ENCODE measurements at places on chromosomes 16 and 17.

DNA sequence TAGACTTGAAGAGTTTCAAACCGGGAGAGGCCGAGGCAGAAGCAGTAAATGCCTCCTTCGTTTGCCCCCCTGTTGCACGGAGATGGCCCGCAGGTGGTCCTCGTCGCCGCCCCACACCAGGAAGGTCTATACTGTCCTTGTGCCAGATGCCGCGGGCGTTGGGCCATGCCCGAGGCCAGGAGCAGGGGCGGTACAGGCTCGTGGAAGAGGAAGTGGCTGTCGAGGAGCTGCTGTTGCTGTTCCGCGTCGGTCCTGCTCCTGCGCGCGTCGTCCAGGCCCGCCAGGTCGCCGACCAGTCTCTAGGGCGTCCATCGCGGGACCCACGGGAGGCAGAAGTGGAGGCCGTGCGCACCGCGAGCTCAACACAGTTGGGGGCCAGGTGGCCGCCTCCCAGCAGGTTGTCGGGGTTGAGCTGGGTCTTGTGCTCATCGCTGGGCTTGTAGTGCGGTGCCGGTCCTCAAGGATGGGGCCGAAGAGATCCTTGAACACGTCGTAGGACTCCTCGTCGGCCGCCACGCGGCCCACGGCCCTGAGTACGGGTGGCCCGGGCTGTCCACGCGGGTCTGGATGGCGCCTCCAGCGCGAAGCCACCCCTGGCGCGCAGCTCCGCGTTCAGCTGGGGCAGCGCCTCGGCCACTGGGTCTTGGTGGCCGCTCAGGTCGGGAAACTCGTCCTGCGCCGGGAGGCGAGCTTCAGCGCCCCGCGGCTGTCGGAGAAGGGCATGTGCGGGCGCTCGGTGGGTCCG lies 13.1 kb upstream of the C16orf87 start:
- no peak for DNase-seq

- no peak for DNase-seq
These were observed 7.5 kb downstream of the MYH3 start for GRCh38 chr17:10649602-10650001.

- no peak for DNase-seq
These were observed 5.0 kb upstream of the NPRL3 start for GRCh38 chr16:143456-143855.

GRCh38 chr16:46916980-46917379 lies 32.8 kb downstream of the GPT2 start:
- DNase-seq, result no peak

DNA sequence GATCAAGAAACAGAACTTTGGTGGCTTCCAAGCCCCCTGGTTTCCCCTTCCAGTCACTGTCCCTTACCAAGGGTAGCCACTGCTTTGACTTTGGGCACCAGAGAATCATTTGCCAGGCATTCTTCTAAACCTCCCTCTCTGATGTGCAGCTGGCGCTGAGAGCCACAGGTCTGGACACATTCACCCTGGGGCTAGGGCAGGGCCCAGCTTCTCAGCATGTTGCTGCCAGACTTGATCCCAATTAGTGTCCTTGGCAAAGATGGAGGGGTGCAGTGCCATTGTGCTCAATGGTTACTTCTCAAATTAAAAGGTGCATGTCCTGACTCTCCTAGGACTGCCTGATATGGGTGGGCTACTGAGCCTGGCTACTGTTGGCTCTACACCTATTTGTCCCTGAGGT lies 7.6 kb upstream of the SLC47A2 start:
- DNase-seq, result no peak

DNA sequence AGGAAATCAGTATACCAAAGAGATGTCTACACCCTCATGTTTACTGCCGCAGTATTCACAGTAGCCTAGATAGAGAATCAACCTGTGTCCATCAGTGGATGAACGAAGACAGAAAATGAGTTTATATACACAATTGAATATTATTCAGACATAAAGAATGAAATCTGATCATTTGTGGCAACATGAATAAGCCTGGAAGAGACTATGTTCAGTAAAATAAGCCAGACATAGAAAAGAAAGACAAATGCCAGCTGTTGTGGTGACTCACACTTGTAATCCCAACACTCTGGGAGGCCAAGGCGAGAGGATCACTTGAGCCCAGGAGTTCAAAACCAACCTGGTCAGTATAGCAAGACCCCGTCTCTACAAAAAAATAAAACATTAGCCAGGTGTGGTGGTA lies 16.1 kb downstream of the NUDT16L1 start:
- no peak for DNase-seq

DNA sequence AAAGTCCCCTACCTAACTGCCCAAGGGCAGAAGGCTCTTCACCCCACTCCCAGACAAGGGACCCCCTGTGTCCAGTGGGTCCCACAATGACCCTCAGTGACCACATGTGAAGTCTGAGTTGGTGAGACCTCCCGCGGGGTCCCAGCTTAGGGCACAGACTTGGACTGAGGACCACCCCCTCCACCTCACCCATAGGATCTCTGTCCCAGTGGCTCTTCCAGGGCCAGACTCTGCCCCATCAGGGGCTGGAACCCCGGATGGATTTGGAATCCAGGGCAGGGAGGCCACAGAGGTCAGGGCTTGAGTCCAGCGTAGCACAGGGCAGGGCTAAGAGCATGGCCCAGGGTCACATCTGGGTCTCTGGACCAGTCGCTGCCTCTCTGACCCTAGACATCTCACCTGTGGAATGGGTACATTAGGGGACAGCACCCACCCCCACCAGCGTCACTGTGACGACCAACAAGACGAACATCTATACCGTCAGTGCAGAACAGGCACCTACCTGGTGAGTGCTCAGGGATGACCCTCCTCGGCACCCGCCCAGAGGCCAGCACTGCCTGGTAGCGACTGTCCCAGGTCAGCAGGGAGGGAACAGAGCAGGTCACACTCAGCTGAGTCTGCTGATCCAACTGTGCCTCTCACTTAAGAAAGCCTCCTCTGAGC lies 37.7 kb downstream of the TNFRSF13B start:
- DNase-seq, result no peak

- DNase-seq, result no peak
These were observed 2.4 kb downstream of the RUNDC3A start for GRCh38 chr17:44310609-44311376.

GRCh38 chr16:58331024-58331707 lies 36.3 kb upstream of the PRSS54 start:
- DNase-seq, result no peak

- DNase-seq, result no peak
These were observed 302.4 kb downstream of the SOX9 start for GRCh38 chr17:72423286-72423589.

- DNase-seq, result no peak
These were observed 66.7 kb downstream of the MMD start for GRCh38 chr17:55354941-55355340.

GRCh38 chr17:83196366-83196765 lies 117.0 kb downstream of the METRNL start:
- DNase-seq, result no peak

- DNase-seq, result no peak
These were observed 140.0 kb downstream of the RAB11FIP4 start for GRCh38 chr17:31531336-31531980.

GRCh38 chr17:77905766-77906165 lies 52.7 kb upstream of the TNRC6C start:
- DNase-seq, result no peak

- no peak for DNase-seq
These were observed 55.4 kb downstream of the SDK2 start for GRCh38 chr17:73588891-73589290.

- no peak for DNase-seq
These were observed 62.4 kb upstream of the TBX2 start for GRCh38 chr17:61337290-61337689.

DNA sequence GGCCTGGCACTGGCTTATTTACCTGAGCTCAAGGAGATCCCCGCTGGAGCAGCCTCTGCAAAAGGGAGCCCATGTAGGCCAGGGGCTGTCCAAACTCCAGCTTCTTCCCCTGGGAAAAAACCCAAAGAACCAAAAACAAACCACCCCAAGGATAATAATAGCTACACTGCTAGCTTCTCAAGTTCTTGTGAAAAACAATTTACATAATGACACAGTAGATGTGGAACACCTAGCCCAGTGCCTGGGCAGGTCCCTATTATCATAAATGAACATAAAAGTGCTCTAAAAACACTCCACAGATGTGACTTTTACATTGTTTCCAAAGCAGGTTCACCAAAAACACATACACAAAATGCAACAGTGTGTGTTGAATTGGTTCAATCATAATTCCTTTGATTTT lies 27.3 kb downstream of the CENPV start:
- no peak for DNase-seq

DNA sequence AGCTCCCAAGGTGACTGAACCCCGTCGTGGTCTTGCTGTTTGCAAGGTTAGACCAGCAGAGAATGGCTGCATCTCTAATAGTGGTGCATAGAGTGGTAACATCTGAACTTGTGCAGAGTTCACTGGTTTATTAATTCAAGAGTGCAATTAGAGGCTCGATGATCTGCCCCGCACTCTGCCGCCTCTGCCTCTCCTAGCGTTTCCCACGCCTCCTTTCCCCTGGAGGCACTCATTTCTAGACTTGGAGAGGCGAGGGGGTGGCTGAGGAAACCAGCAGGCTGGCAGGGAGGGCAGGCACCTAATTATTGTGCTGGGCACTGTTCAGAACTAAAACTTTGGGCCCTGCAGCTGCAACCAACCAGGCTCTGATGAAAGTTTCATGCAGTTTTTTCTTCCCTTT lies 363.5 kb upstream of the EEF2KMT start:
- no peak for DNase-seq

DNA sequence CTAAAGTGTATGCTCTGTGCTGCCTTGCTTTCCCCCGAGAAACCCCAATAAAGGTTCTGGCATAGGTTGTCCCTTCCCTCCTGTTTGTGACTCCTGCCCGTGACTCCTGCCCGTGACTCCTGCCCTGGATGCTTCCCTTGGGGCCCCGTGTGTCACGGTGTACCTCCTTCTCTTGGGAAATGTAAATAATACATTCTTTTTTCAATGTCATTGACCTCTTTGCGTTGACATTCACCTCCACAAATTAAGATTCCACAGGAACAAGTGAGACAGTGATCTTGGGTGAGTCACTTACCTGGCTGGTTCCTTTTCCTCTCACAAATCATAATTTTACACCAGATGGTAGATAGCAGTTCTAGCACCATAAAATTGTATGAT lies 632 bp downstream of the CCL15 start:
- no peak for DNase-seq

GRCh38 chr16:80006241-80007215 lies 406.0 kb upstream of the MAF start:
- DNase-seq, result no peak

- DNase-seq, result no peak
These were observed 96.6 kb upstream of the SIAH1 start for GRCh38 chr16:48481772-48482171.

- DNase-seq, result no peak
These were observed 140.1 kb downstream of the CLEC16A start for GRCh38 chr16:11084484-11084875.

DNA sequence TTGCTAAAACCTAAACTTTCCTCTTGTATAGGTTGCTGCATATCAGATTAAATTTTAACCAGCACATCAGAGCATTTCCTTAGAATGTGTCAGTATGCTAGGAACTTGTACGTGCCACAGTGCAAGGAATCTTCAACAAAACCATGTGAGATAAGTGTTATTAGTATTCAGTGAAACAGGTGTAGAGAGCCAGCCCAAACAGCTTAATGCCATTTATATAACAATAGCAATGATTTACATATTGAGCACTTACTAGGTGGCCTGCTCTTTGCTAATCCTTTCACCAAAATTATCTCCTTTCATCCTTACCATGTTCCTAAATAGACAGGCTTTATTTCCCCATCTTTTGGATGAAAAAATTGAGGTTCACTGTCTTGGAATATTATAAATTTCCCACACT lies 485.7 kb downstream of the HS3ST4 start:
- no peak for DNase-seq

GRCh38 chr16:68704232-68704867 lies 32.7 kb upstream of the CDH1 start:
- DNase-seq, result peak; percentile 38

DNA sequence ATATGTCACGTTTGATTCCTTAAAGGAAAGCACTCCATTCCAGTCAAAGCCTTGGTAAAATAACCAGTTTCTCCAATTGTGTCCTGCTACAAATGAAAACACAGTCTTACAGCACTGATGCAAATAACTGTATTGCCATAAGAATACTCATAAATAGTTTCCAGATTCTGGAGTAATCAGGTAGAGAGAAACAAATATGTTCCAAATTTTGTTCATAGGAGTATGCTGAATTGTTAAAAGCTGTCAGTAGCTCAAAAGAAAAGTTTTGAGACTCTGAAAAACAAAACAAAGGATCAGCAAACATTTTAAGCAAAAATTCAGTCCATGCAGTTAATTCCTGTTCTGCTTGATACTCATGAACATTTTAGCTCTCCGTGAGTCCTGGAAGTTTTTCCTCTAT lies 7.8 kb downstream of the DHRS7B start:
- DNase-seq, result no peak

- DNase-seq, result no peak
These were observed 25.7 kb downstream of the NUBP1 start for GRCh38 chr16:10769381-10769780.

- DNase-seq, result no peak
These were observed 12.5 kb downstream of the TLCD2 start for GRCh38 chr17:1697681-1698080.

DNA sequence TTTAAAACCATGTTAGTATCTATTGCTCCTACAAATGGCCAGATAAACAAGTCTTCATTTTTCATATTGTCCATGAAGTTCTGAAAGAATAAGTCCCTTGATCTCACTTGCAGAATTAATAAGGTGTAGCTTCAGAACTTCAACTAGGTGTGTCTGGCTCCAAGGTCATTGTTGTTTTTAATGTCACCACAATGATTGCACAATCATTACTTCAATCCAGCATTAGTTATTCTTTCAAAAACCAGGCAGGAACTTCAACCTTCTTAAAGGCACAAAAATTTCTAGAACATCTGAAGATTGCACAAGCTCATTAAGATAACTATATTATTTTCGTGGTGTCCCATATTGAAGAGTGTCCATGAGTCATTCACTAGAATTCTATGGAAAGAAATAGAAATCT lies 1386.4 kb downstream of the CDH11 start:
- no peak for DNase-seq

DNA sequence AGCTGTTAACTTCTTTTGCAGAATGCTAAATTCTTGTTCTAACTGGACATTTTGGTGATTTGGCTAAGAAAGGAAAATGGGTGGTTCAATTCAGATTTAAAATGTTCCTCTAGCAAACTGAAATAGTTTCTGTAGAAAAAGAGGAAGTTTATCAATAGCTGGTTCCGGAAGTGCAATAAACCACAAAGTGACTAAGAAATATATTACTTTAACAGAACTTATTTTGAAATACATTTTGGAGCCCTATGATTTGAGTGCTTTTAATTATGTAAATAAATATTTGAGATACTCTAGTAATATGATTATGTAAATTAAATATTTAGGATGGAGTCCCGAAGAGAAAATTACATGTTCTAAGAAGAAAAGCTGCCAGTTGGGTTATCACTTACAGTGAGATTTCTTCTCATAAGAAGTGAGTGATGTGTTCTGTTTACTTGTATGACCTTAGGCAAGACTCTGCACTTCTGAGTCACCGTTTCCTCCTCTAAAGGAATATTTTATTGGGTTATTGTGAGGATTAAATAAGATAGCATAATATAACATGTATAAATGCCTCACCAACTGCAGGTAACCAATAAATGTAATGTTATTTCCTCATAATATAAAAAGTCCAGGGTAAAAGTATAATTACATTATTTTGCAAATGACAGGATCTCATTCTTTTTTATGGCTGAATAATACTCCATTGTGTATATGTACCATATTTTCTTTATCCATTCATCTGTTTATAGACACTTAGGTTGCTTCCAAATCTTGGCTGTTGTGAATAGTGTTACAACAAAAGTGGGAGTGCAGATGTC lies at the start of gene EVI2B:
Gene EVI2B (minus strand): TSS at position 73 of the 800 bp plus-strand sequence. CDS start 8,445 bp downstream, outside the sequence.
- DNase-seq, result no peak

- no peak for DNase-seq
These were observed 974 bp downstream of the GALR2 start for GRCh38 chr17:76075364-76076145.

Measured in activated CD8-positive, alpha-beta memory T cell treated with anti-CD3 and anti-CD28 coated beads for 1 hour (primary cell).